ENCODE measurements at places on chromosomes 1 and 21.

- no peak for DNase-seq
These were observed 152.0 kb downstream of the CHRM3 start for GRCh38 chr1:239538239-239538988.

DNA sequence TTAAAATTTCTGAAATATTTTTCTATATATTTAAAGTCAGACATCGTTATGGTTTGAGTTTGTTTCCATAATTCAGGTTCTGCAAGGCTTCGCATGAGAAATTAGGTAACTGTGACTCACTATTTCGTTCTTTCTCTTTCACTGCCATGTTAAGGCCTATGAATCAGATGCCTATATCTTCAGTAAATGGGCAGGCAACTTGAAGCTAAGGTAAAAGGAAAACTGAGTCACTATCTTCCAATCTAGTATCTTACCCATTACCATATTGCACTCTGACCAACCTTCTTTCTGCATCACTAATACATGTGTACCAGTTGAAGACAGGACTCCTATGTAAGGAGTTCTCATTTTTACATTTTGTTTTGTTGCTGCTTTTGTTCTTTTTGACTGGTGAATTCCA lies 37.8 kb downstream of the PYHIN1 start:
- DNase-seq = no peak

DNA sequence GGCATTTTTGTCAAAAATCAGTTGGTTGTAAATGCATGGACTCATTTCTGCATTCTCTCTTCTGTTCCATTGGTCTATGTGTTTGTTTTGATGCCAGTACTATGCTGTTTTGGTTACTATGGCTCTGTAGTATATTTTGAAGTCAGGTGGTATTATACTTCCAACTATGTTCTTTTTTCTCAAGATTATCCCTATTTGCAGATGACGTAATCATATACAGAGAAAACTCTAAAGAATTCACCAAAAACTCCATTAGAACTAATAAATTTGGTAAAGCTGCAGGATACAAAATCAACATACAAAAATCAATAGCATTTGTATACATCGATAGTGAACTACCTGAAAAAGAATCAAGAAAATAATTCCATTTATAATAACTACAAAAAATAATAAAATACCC lies 253.1 kb upstream of the NEGR1 start:
- DNase-seq = no peak

DNA sequence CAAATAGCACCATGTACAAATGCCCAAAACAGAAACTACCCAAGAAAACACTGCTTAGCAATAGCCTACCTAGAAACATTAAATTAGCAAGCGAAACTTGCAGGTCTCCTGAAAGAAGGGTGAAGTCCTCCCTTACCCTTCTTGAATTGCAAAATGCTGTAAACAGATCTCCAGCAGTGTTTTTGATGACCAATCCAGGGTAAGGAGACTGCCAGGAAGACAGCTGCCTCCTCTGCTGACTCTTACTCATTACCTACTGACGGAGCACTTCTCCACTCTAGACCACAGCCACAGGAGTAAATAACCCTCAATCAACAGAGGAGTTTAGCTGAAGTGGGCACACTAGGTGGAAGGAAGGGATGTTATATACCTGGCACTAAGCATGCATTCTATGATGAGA lies 32.2 kb upstream of the GADD45A start:
- DNase-seq = no peak

DNA sequence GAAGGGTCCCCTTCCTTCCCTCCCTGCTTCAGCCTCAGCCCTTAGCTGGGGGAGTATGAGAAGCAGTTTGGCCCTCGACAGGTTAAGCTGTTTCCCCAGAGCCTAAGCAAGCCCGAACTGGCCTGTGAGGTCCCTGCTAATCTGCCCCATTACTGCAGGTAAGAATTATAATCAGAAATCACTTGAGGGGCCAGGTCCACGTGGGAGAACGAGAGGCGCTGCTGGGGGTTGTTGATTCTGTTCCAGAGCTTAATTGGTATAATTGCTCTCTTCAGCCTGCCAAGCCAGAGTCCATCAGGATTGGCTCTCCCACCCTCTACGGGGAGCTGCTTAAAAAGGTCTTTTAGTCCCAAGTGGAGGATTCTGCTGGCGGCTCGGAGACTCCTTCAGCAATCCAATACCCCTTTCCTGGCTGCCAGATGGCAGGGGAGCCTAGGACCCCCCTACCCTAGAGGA lies 70.8 kb downstream of the UBE2T start:
- no peak for DNase-seq

- DNase-seq = no peak
These were observed 29.5 kb downstream of the RNF11 start for GRCh38 chr1:51265618-51266017.

GRCh38 chr1:113872219-113872935 lies 865 bp upstream of the PTPN22 start:
- DNase-seq = no peak

- DNase-seq = no peak
These were observed 83.7 kb downstream of the NRDC start for GRCh38 chr1:51794868-51795267.

DNA sequence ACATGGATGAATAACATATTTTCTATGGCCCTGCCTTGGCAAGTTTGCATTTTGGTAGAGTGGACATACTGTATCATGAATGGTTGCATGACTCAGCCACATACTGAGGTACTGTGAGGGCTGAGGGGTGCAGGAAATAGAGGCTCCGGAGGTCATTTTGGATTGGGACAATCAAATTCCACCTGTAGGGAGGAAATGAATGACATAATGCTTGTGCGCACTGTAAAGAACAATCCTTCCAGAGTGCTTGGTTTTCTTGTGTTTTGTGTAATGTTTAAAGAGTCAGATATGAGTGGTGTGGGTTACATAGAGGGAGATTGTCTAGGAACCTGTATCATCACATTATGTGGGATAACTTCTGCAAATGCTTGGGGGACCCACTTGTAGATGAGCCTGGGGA lies 329.9 kb upstream of the PROX1 start:
- DNase-seq = no peak

GRCh38 chr1:59107516-59107915 lies 189.4 kb upstream of the FGGY start:
- DNase-seq = no peak

- no peak for DNase-seq
These were observed 450 bp downstream of the SDE2 start for GRCh38 chr1:225998560-225999226.

DNA sequence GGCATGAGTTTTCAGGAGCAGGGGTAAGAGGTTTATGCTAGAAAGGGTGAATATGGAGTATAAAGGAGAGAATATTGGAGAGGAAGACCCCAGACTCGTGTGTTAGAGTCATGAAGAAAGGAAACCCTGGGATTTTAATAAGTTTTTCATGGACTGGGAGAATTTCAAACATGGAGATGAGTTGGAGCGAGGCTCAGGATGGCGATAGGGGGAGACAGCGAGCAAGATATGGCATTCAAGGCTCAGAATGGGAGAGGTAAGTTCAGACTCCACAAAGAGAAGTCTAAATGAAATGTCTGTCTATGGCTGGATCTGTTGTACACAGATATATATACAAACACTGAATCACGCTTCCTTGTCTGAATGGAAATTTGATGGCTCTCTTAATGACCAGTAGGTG lies 92.5 kb downstream of the LRRC40 start:
- DNase-seq = no peak

GRCh38 chr21:41827951-41828883 lies 50.9 kb downstream of the PRDM15 start:
- DNase-seq = no peak

- no peak for DNase-seq
These were observed 33.4 kb downstream of the TRABD2B start for GRCh38 chr1:47963568-47964358.

DNA sequence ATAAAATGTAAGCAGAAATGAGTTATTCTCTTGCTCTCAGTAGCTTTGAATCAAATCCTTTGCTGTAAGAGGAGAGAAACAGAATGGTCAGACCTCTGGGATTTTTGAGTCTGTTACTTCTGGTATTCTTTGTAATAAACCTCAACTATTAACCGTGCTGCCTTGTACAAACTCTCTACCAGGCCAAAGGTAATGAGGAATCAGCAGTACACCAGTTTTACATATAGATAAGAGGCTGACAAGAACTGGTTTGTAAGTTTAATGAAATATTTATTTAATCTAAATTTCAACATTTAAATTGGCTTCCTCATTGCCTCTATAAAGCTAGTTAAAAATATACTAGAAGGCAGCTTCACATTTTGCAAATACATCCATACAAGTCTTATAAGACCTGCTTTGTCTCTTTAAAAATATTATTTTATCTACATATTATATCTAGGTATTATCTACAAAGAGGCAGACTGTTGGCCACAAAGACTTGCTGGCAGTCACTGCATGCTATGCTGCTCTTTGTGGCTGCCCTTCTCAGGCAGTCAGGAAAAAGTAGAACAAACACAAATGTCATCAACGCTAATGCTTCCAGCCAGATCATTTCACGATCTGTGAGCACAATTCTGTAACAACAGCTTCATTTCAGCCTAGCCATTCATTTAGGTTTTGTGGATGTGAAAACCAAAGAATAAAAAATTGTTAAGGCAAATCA lies 173.0 kb downstream of the GABPA start:
- no peak for DNase-seq

DNA sequence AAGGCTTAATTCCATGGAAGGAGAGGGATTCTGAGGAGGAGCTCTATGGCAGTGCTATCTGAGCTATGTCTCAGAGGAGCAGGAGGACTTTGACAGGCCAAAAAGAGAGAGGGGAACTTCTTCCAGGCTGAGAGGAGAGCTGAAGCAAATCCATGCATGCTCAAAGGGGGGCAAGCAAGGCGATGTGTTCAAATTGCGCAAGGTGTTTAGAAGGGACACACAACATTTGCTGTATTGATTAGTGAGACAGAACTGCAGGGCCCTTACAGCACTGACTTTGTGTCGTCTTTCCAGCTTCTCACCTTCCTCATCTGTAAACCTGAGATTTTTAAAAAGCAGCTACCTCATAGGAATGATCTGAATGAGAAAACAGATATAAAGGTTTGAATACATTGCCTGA lies 145.3 kb downstream of the DAB1 start:
- DNase-seq = no peak

GRCh38 chr1:58975888-58976287 lies 192.0 kb upstream of the JUN start:
- DNase-seq = no peak

All from stimulated activated CD4-positive, alpha-beta T cell treated with anti-CD3 and anti-CD28 coated beads, TNF-alpha, amount 100 ng/mL, for 1 hour (primary cell).